HT-29 (cell line): ENCODE measurements at places on chromosomes 1 and 21.
A peak's percentile ranks its signal among the peaks of the same experiment; 100 is the strongest.

DNA sequence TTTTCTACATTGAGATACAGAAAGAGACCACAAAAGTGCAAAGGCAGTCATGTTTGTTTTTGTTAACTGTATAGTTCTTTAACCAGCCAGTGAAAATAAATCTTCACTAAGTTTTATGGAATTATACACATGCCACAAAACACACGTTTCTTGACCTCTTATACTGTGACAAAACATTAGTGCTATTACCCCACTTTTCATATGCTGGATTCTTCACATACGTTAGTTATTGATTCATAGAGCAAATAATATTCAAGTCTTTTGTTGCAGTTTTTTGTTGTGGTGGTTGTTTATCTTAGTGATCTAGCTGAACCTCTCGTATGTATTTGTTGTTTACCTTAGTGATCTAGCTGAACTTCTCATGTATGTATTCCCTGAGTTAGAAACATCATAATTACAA lies 28.0 kb downstream of the LYPLAL1 start:
- DNase-seq = no peak

GRCh38 chr21:25564349-25564948 lies 42.8 kb downstream of the MRPL39 start:
- no peak for DNase-seq

GRCh38 chr1:121483234-121483633 lies 298.5 kb downstream of the SRGAP2C start:
- no peak for DNase-seq

DNA sequence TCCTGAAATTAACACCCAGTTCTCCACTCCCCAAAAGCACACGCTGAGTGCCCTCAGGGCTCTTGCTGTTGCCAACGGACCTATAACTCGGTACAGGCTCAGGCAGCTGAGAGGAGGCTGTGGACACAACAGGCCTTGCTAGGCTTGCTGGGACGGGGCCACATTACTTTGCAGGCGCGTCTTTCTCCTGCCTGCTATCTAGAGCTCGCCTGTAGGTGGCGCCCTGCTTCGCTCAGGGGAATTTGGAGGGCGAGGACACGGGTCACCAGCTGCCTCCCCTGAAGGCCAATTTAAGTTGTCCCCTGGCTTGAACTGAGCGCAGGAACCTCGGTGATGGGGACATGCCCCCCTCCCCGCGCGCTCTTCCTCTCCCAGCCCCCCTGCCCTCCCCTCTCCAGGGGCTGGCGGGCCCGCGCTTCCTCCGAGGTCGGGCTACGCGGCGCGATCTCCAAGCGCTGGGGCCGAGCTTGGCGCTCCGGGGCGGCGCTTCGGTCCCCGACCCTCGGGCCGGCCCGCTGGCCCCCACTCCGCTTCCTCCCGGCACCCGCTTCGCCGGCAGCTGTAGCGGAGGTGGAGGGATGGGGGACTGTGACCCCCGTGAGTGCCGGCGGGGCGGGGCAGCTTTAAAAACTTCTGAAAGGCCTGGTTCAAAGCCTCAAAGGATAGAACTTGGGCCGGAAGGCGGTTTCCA lies 32.4 kb upstream of the NFIA start:
- DNase-seq = peak; percentile 92

- no peak for DNase-seq
Measured at GRCh38 chr1:6904476-6905170, 119.4 kb downstream of the CAMTA1 start.

- DNase-seq = no peak
Measured at GRCh38 chr1:119225831-119226230, 85.4 kb upstream of the WARS2 start.

DNA sequence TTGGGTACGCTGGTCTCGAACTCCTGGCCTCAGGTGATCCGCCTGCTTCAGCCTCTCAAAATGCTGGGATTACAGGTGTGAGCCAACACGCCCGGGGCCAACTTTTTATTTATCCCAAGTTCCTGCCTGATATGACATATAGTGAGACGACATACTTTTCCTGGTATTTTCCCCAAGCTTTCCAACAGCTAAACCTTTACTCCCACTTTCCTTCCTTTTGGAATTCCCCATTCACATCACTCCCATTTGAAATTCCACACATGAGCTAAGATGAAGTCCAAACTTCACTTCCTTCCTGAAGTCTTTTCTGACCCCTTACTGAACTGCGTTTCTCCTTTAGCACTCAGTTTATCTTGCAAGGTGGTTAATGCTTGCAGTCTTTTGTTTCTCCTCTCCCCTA lies 64.1 kb downstream of the S1PR1 start:
- DNase-seq = no peak

- no peak for DNase-seq
Measured at GRCh38 chr1:29384496-29385015, 148.2 kb downstream of the PTPRU start.

DNA sequence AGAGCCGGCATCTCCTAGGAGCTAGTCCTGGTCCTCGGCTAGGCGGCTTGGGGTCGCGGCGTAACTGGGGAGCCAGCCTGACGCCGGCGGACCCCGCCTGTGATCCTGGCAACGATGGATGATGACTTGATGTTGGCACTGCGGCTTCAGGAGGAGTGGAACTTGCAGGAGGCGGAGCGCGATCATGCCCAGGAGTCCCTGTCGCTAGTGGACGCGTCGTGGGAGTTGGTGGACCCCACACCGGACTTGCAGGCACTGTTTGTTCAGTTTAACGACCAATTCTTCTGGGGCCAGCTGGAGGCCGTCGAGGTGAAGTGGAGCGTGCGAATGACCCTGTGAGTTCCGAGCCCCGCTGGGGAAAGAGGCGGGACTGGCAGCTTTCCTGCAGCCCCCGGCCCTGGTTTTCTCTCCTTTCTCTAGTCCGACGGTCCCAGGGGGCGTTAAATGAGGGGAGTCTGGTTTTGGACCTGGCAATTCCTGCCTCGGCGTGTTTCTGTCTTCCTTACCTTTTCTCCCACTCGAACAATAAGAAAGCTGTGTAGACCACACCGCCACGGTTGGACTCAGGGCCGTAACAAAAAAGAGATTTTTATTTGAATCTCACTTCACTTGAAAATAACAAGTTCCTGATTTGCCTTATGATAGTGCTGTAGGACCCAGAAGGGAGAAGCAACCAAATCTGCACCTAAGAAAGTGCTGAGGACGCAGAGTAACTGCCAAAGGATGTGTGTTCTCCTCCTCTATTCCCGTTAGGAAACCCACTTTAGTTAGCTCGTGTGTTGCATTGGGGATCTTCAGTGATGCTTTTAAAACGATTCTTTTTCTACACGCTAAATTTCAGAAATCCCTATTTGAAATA lies at the start of gene SPRTN:
Gene SPRTN, plus strand, starts transcription at position 24 of the 859 bp plus-strand sequence. Its CDS starts 91 bp downstream, at position 115.
- DNase-seq = peak; percentile 34

DNA sequence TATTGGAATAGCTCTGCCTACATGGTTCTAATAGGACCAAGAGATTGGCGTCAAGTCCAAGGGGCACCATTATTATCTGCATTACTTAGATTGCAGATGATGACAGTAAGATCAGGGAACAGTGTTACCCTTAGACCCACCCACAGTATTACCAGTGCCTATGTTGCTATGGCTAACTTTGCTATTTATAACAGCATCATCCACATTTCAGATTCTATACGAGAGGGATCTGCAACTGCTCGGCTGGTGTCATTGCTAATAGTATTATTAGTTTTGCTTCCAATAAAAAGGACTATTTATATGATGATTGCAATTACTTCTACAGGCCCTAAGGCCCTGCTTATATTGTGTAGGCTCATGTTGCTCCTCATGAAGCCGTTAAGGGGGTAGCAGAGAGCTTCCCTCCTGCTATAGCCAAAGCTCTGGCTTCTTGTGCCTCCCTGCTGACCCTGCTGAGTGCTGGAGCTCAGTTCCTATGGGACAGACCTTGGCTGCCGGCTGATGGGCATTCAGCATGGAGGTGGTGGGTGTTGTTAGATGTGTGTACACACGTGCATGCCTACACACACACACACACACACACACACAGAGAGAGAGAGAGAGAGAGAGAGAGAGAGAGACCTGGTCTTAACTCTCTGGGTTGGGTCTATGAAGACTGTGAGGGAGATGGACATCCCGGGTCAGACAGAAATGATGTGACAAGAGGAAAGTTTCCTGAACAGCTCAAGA lies 1.3 kb downstream of the BCAN start:
- no peak for DNase-seq

GRCh38 chr1:243754348-243754747 lies 95.7 kb downstream of the AKT3 start:
- no peak for DNase-seq

GRCh38 chr1:174999216-174999935 lies 371 bp upstream of the CACYBP start:
- DNase-seq = peak; percentile 97

GRCh38 chr1:235253219-235253962 lies 74.6 kb downstream of the ARID4B start:
- DNase-seq = peak; percentile 81

DNA sequence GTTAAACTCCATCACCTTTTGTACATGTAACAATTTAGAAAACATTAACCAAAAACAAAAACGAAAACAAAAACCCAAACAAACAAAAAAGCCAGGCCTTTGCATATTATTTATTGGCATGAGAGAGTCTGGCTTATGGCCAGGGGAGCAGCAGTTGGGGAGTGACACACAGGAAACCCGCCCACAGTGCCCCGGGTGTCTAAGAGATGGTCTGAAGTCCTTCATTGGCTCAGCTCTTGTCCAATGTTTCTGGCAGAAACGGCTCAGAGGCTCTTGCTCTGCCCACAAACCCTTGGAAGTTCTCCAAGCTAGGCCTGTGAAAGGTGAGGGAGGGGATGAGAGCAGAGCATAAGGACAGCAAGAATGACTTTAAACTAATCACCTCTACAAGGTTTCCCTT lies 131.5 kb downstream of the CNIH3 start:
- DNase-seq = peak; percentile 4

- no peak for DNase-seq
Measured at GRCh38 chr21:15749082-15749860, 19.5 kb downstream of the USP25 start.
